ENCODE measurements at places on chromosomes 1 and 21. TPM values are rescaled to one million over a fixed set of nuclear protein-coding genes. Genes with fewer than 3 reads are reported as not detected.

RAB3B gene
- 0.77 TPM for total RNA-seq

VHLL gene
- total RNA-seq: not detected

GJB5 gene
- not detected for total RNA-seq

CHI3L2 gene
- total RNA-seq: under 0.01 TPM

PERM1 gene
- total RNA-seq: not detected
